Activated T-cell treated with anti-CD3 and anti-CD28 coated beads, Interleukin-2, amount 50 U/mL, for 48 hours (primary cell): ENCODE measurements at places on chromosomes 2 and 18.

DNA sequence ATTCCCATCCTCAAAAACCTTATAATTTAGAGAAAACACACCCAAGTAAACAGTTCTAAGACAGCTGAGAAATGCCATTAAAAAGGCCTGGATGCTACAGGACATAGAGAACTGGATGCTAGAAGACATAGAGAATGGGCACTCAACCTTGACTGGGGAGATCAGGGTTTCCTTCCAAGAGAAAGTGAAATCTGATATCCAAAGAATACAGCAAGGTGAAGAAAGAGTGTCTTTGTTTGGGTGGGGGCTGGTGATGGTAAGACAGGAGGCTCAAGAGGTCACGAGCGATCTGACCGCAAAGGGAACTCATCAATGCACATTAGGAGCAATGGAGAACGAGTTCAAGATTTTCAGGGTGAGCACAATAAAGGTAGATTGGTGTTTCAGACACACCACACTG, 31.6 kb downstream of the EPB41L3 start:
- DNase-seq = no peak

- no peak for DNase-seq
These were observed 111.5 kb upstream of the EML6 start for GRCh38 chr2:54611830-54612545.

DNA sequence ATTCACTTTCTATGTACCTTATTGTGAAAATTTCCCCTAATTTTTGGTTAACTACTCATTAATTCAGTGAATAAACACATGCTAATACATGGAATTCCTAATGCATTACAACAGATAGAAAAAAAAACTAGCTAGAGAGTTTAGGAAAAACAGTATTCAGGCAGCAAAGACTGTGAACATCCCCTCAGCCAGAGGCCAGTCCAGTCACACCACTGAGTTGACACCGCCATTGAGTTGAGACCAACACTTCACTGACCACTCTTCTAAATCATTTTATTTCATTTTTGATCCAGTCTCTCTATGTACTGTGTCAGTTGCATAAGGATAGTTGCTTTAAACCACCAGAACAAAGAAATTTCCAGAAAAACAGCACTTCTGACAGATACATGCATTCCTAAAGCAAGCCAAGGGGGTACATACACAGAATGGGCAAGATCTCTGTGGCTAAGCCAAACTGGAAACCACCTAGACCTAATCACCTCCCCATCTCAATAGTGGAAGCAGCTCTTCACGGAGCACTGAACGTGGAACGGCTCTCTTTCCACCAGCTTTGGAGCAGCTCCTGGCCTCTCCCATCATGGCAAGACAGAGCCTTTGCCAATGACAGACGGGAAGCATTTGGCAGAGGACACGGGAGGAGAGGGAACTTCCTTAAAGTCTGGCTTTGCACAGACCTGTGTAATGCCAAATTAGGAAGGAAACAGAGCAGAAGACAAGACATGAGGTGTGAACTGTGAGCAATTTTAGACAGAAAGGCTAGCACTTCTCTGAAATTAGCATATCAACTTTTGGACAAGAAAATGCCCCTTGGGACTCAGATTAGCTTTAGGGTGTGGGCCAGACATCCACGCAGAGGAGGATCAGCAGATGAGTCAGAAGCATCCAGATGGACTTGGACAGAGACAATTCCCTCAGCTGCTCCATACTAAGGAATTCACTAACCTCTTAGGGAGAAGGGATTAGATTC, 36.4 kb downstream of the CACNB4 start:
- DNase-seq = no peak

DNA sequence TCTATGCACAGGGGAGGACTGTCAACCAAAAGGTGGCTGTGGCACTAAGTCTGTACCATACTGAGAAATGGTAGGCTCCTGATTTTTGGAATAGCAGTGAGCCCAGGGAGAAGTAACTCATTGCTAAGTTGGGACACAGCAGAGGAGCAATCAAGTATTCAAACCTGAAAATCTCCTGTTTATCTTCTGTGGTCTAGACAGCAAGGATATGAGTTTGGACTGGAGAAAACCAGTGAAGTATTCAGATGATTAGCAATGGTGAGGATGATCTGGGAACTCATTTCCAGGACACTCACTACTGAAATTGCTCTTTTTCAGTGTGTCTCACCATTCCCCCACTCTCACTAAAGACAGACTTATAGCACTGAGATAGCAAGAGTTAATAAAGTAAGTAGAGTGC, 112.0 kb downstream of the GULP1 start:
- DNase-seq = no peak

GRCh38 chr18:11944252-11944651, 36.1 kb upstream of the MPPE1 start:
- no peak for DNase-seq

DNA sequence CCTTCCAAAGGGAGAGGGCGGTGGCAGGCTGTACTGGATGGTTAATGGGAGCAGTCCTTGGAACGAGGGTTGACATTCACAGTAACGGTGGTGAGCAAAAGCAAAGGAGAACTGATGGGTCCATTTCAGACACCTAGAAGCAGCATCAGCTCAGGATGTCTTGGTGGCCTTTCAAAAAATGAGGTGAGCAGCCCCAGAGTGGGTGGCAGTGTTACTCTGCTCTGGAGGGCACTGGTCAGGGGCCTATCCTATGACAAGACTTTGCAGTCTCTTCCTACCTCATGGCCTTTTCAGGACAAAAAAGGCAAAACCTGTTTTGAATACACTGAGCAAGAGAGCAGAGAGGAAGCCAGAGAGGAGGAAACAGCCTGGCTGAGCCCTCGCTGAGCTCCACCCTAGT, 23.5 kb downstream of the CAPN14 start:
- no peak for DNase-seq

DNA sequence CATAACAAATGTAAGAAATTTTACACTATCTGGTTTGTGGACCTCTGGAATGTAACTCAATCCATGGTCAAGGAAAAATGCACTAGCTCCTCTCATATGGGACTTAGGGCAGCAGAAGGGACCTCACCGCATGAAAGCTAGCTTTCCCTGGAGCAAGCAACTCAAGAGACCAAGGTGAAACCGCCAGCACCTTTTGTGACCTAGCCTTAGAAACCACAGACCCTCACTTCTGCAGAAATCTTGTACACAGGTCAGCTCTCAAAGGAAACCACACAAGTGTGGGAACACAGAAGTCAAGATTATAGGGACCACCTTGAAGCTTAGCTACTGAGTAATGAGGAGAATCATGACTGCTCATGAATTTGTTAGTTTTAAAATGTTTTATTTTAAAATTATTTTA, 222.5 kb downstream of the DLGAP1 start:
- DNase-seq = no peak

DNA sequence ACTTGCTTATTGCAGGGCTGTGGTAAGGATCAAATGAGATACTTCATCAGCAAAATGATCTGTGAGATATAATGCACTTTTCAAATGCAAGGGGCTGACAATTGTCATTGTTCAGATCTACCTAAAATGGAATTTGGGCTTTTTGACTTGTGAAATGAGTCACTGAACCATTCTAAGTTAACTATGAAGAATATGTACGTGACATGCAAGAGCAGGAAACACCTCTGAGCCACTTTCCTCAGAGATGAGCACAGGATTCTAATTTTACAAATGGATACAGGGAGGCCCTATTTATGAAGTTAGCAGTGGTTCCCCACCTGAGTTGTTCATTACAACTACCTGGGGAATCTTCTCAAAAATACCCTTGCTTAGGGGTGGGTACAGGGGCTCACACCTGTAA, 26.7 kb downstream of the CTLA4 start:
- no peak for DNase-seq

- DNase-seq = no peak
These were observed 9.1 kb downstream of the SMAD7 start for GRCh38 chr18:48941672-48942071.

DNA sequence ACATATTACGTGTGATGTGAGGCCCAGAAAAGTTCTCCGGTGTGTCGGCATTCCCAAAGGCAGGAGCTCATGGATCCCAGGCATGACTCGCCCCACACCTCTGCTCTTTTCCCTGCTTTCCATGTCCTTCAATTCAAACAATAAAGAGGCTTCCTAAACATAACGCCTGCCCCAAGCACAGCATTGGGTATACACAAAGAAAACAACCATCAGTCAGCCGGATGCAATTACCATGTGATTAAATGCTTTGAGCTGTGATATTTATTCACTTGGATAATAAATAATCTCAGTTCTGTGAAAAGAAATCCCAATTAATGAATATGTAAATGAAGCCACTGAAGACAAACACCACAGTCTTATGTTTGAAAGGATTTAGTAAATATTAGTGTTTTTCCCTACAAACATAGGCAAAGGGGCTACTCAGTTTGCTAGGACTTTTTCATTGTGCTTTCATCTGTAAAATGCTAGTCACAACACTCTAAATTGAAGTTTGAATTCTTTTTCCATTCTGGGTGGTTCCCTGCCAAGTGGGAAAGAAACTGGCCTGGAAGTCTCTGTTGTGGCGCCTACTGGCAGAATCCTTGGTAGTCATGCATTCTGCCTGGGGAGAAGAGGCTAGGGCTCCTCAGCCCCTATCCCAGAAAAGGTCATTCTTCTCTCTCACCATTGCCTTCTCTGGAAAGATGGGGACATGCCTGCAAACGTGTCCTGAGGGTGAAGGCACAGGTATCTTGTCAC, 144.7 kb downstream of the COL6A3 start:
- no peak for DNase-seq

DNA sequence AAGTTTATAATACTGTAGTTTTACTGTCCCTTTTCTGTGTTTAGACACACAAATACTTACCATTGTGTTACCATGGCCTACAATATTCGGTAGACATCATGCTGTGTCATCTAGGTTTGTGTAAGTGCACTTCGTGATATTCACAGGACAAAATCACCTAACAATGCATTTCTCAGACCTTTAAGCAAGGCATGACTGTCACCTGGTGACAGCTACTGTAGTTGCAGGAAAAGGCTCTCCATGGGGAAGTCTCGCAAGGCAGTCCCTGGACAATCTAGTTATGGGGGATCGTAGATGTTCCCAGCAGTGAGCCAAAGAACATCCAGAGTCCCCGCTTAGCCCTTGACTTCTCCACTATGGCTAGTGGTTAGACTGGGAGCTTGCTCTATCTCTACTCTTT, 73.1 kb downstream of the EIF2AK3 start:
- DNase-seq = no peak

GRCh38 chr2:121613152-121613551, 36.1 kb downstream of the CLASP1 start:
- no peak for DNase-seq

DNA sequence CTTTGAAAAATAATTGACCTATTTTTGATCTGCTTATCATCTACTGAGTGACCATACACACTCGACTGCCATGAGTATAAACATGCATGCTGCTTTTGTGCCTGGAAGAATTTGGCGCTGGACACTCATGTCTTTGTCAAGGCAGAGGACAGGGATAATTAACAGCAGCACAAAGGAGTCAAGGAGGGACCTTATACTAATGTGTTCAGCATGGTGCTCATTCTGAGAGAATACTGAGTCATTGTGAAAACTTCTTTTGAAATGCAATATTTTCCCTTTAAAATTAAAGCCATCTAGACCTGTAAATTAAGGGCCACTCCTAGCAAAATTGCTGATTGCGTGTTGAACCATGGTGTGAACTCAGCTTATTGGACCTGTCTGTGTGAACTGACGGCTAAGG, 116.3 kb downstream of the ZNF532 start:
- no peak for DNase-seq

DNA sequence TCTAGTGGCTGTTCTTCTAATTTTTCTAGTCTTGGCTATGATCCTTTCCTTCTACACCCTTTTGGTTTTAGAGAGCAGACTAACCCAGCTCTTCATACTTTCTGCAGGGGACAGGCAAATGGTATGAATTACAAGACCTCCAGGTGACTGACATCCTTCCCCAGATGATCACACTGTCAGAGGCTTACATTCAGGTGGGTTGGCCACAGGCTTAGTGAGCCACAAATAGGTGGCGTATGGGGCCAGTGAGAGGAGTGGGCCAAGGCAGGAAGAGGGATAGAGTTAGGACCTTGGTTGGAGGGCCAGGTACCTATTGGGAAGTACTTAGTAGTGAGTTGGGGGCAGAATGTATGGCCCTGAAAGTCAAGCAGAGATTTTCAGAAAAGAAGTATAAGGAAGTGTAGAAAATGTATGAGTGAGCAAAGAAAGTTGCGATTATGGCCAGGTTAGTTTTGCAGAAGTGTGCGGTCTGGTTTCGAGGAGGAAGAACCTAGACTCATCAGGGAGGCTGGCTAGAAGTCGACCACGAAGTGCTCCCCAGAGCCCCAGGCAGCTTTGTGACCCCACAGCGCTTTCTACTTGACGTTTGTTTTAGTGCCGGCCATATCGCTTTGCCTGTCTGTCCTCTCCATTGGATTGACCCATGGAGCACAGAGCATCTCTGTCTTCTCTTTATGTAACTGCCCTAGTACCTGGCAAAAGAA, 20.0 kb downstream of the SFTPB start:
- no peak for DNase-seq

DNA sequence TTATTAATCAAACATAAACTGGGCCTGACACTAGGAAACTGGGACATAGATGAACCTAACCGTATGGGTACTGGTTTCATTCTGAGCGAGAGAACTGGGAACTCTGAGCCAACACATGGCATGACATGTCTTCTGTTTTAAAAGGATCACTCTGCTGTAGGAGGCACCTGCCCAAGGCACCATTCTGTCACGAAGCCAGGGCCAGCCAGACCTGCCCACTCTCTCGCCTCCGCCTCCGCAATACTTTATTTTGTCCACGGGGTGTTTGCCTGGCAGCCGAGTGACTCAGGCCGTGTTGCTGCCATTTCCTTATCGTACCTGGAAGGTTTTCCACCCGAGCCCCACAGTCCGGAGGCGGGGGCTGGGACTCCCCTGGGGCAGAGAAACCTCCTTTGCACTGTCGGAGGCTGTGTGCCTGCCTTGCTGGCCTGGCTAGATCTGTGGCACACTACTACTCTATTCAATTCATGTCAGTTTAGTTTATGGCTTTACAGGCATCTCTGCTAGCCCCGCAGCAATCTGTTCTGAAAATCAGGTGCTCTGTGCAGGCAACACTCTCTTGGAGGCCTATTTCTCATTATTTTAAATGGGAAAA, 120.4 kb upstream of the ACKR3 start:
- no peak for DNase-seq

DNA sequence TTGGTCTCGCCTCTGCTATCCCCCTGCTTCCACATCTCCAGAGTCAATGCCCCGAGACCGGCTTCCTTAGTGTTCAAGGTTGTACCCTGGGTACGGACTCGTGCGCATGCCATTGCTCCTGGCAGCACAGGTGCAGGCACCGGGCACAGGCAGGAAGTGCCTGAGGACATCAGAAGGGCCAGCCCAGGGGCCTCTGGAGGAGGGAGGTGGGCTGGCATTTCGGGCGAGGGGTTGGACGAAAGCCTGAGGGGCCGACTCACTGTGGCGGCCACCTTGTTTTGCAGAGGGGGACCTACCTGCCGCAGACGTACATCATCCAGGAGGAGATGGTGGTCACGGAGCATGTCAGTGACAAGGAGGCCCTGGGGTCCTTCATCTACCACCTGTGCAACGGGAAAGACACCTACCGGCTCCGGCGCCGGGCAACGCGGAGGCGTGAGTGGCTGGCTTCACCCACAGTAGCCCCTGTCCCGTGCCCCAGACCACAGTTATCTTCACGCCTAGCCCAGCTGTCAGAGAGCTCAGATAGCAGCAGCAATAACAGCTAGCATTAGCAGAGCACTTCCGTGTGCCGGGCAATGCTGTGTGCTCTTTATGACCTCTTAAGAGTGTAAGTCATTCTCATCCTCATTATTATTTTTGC, 12.5 kb downstream of the ITM2C start:
- no peak for DNase-seq

- no peak for DNase-seq
These were observed 75.4 kb downstream of the DYSF start for GRCh38 chr2:71528749-71529148.
